Tibial nerve (tissue), 4 donors: ENCODE measurements at places on chromosomes 2 and 18. TPM values are rescaled to one million over a fixed set of nuclear protein-coding genes. Genes with fewer than 3 reads are reported as not detected.

The CABLES1 gene
- total RNA-seq = 23.9 TPM

The CRYBA2 gene
- total RNA-seq = not detected

The RGPD4 gene
- not detected for total RNA-seq

The UCN gene
- 18.4 TPM for total RNA-seq

The TM4SF20 gene
- total RNA-seq = not detected

The SPP2 gene
- total RNA-seq = not detected

The C18orf63 gene
- total RNA-seq = not detected

The SCN3A gene
- total RNA-seq = 2.2 TPM

DNA sequence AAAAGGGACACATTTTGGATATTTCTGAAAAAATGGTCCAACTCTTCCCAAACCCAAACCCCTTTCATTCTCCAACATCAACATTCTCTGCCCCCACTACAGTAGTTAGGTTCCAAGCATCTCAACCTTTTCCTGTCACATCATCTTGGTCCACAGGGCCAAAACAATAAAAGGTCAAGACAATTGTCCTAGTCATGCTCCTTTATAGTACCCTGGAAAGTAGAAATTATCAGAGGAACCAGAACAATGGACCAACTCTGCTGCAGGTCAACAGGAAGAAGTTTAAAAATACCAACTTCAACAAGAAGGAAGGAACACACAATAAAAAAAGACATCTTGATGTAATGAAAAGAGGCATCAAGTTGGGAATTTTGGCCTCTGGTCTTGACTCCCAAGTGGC lies 36.1 kb downstream of the CLASP1 start:
- no peak for DNase-seq

GRCh38 chr2:2889141-2889540 lies 488.5 kb downstream of the EIPR1 start:
- no peak for DNase-seq

DNA sequence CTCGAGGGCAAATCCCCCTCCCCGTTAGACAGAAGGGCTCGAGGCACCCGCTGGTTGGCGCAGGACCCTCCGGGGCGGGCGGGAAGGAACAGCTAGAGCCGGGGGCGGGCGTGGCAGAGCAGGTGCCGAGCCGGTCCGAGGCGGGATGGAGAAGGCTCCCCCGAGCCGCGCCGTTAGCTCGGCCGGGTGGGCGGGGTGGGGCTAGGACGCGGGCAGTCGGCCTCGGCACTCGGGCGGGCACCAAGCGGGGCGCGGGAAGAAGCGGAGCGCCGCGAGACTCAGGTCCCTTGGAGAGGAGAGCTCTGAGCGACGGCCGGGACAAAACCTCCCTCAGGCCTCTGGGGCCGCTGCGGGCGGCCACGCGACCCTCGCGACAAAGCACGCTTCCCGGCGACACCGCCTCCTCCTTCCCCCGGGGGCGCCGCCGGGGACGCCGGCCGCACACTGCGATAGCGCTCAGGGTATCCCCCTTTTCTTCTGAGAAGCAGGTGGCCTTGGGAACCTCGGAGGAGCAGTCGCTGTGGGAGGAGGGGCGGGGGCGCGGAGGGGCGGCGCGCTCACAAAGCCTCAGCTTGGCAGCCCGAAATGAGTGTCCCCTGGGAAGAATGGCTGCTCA lies 721 bp downstream of the FHOD3 start:
- DNase-seq = no peak

GRCh38 chr2:172437419-172438341 lies 10.3 kb downstream of the ITGA6 start:
- DNase-seq = no peak

GRCh38 chr2:177242121-177242987 lies 22.2 kb downstream of the NFE2L2 start:
- DNase-seq = peak; percentile 43

- DNase-seq = no peak
Observed at GRCh38 chr2:152084076-152084475, 14.8 kb downstream of the CACNB4 start.

DNA sequence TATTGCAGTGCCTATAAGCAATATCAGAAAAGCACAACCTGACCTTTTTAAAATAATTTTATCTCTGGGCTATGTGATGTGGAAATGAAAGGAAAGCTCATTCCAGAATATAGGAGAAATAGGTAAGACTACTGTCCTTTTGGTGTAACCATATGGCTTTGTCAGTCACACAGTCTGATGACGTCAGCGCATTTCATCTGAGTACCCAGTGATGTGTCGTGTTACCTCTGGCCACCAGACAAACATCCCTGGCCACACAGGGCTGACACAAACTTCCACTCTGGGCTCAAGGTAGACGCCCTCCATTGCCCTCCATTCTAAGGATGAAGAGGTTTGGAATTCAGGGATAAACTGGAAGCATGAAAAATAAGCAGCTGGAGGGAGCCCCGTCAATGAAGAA lies 506.7 kb downstream of the CMPK2 start:
- DNase-seq = no peak

GRCh38 chr2:10026940-10027569 lies 16.3 kb upstream of the KLF11 start:
- no peak for DNase-seq

GRCh38 chr2:63789338-63790020 lies 52.2 kb upstream of the UGP2 start:
- DNase-seq = no peak

DNA sequence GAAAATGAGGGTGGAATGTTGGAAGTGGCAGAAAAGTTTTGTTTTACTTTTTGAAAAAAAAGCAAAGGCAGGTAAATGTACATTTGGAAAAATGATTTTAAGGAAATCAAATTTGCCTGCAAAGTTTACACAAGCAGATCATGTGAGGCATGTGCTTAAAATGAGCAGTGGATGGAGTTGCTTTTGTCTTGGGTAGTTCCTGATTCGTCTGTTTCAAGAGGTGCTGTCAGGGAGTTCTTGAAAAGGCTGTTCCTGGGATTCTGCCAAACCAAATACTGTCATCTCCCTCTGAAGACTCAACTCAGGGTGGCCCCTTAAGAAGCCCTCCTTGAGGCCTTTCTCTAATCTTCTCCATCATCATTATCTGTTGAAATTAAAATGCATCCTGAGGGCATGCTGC lies 59.0 kb downstream of the TACR1 start:
- no peak for DNase-seq

GRCh38 chr2:174704642-174705041 lies 59.6 kb downstream of the CHRNA1 start:
- no peak for DNase-seq
